Type B pancreatic cell (in vitro differentiated cells): ENCODE measurements at places on chromosomes 5 and 9. TPM values are rescaled to one million over a fixed set of nuclear protein-coding genes. Genes with fewer than 3 reads are reported as not detected.

GRCh38 chr5:88952996-88953643 is 70.1 kb upstream of the MEF2C start:
- no peak for DNase-seq

DNA sequence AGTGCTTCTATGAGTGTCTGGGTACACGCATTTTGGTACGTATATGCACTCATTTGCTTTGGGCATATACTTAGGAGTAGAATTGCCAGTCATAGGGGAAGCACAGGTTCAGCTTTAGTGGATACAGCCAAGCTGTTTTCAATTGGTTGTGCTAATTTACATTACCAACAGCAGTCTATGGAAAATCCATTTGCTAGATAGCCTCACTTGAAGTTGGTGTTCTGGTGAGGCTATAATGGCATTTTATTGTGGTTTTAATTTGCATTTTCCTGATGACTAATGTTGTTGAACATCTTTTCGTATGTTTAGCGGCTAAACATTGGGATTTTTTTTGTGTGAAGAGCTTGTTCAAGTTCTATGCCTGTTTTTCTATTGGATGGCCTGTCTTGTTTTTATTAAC is 76.8 kb upstream of the ANKH start:
- DNase-seq, result no peak

DNA sequence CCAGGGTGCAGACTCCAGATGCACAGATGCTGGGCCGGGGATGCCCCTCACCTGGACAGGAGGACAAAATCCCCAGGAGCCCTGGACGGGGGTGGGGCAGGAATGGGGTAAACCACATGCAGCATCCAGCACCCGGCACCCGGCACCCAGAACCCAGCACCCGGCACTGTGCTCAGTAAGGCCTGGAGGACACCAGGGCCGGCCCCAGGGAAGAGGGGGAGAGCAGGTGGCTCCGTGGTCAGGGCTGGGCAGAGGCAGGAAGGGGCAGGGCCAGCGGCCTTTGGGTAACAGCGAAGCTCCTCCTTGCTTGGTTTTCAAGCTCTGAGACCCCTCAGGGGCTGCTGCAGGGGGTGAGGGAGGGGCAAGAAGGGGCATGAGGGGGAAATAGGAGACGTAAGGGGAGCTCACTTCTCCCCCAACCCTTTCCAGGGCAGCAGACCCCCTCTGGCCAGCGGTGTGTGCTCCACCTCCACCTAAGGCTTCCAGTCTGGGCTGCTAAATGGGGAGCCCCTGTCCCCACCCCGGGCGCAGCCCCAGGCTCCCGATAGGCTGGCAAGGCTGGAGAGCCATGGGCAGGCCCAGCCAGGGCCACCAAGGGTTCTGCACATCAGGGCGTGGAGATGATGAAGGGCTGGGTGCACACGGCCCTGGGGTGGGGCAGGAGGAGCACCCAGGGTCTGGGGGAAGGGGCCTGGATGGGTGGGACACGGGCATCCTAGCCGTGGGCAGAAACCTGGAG is 17.8 kb upstream of the SLC6A19 start:
- DNase-seq, result no peak

DNA sequence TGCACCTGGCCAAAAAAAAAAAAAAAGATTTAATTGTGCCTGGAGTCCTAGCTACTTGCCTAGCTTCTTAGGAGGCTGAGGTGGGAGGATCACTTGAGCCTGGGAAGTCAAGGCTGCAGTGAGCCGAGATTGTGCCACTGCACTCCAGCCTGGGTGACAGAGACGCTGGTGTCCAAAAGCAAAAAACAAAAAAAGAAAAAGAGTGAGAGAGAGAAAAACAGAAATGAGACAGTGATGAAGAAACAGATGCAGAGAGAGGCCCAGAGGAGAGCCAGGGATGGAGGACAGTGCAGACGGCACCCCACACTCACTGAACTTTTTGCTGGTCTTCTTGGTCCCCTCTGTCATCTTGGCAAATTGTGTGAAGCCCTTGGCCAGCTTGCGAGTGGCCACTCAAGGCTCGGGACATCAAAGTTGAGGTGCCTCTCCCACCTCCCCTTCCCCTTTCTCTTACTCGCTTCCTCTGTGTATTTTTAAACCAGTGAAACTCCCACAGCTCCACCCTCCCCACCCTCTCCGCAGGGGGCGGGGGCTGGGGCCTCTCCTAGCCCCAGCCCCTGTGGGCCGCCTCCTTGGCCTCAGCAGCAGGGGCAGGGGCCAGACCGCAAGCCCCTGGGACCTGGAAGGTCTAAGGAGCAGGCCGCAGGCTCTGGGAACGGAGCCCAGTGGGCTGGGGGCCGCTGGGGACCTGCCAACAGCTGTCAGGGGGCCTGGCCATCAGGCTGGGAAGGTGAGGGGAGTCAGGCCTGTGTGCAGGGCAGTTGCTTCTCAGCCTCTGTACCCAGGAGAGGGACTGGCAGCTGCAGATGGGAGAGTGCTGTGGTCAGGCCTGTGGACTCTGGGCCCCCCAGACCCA is at the start of gene SH2D3C:
Gene SH2D3C (minus strand): TSS at position 387 of the 856 bp plus-strand sequence. CDS start 39 bp downstream, at position 348.
- no peak for DNase-seq

The OBP2A gene
- not detected in 2 replicates for total RNA-seq

DNA sequence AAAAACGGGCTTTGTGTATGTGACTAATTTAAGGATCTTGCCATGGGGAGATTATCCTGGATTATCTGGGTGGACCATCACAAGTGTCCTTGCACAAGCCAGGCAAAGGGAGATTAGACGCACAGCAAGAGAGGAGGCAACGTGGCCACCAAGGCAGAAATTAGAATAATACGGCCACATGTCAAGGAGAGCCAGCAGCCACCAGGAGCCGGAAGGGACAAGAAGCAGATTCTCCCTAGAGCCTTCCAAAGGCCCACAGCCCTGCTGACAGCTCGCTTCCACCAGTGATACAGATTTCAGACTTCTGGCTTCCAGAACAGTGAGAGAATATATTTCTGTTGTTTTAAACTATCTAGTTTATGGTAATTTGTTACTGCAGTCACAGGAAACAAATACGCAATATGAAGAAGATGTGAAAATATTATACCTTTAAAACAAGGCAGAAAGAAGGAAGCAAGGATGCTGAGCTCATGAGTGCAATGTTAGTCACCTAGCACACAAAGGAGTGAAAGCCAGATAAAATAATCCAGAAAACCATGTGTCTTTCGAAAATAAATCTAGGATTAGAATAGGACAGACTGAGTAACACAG is 28.7 kb upstream of the F2RL1 start:
- DNase-seq, result no peak

DNA sequence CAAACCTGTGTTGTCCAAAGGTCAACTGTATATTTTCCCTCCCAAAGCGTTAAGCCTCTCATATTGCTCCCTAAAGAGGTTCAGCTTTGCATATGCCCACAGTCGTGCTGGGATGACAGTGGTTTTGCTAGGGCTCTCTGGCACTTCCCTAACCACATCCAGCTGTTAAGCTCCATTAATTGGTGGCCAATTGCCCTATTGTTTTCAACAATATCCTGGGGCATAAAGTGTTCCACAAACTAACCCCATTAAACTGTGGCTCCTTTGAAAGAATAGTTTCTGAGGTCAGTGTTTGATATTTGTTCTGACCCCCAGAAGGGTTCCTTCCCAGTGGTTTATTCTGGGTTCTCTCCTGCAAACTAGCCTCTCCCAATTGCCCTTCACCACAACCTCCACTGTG is 194.5 kb downstream of the HSD17B3 start:
- DNase-seq, result no peak

- no peak for DNase-seq
Measured at GRCh38 chr5:135332519-135333150, 66.4 kb downstream of the MACROH2A1 start.

DNA sequence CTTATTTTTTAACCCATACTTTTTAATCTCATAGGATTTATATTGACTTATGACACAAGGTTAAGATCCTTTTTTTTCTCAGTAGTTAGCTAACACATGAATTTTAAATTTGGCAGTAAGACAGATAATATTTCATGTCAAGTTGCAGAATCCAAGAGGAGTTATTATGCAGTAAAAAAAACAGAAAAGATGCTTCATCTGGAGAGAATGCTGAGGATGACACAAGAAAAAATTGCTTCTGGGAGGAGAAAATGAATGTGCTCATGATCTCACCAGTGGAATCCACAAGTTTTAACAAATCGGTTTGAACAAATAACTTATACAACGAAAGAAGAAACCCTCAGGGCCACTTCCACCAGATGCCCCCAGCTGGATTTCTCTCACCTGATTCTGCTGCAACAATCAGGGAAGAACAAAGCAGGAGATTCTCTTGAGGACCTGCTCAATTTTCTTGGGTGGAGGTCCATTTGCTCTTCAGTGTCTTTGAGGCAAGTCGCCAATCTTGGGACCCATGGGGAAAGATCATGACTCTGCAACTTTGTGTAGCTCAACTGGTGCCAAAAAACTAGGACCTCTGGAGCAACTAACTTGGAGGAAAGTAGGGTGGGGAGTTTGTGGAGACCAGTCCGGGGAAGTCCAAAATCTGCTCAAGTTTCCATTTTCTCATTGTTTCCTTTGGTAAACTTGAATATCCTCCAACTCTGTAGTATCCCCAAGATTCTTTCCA is 50.5 kb upstream of the TNFSF15 start:
- no peak for DNase-seq

DNA sequence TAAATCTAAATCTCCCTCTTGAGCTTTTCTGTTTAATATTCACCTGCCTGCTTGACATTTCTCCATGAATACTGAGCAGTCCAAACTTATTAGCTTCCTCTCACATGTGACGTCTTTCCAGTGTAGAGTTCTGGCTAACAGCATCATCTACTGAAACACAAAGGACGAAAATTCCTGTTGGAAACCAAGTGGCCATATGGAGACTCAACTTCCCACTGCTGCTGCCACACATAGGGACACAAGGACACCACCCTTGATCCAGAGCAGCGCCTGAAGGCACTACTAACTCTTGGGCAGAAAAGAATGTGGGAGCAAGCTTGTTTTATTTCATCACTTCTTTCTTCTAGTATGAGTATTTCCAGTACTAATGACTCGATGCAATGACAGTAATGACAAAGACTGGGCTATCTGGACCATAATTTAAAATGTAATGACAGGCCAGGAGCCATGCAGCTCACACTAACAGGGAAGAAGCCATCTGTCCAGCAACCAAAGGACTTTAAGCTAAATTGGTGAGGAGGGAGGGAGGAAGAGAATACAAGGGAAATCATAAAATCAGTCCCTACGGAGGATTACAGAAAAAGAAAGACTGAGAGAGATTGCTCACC is 19.2 kb downstream of the RNF130 start:
- no peak for DNase-seq

DNA sequence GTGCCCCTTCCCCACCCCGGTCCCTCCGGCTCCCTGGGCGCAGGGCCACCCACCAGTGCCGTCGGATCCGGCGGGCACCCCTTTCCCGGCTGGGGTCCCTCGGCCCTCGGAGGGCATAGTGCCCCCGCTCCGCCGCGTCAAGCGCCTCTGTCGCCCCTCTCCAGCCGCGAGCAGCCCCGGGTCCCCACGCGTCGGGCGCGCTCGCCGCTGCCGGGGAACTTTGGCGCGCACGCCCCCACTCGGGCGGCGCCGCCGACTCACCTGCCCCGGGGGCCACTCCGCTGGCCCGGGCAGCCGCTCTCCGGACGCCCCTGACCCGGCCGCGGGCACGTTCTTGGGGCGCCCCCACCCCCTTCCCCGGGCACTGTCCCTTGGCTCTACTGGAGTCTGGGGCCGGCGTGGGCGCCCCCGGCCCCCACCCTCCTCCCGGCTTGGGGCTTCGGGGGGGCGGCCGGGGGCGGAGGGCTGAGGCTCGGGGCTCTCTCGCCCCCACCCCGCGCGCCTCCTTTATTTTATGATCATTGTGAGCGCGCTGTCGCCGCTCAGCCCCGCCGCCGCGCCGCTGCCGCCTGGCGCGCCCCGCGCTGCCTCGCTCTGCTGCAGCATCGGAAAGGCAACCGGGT is 1.1 kb upstream of the FAM78A start:
- no peak for DNase-seq

DNA sequence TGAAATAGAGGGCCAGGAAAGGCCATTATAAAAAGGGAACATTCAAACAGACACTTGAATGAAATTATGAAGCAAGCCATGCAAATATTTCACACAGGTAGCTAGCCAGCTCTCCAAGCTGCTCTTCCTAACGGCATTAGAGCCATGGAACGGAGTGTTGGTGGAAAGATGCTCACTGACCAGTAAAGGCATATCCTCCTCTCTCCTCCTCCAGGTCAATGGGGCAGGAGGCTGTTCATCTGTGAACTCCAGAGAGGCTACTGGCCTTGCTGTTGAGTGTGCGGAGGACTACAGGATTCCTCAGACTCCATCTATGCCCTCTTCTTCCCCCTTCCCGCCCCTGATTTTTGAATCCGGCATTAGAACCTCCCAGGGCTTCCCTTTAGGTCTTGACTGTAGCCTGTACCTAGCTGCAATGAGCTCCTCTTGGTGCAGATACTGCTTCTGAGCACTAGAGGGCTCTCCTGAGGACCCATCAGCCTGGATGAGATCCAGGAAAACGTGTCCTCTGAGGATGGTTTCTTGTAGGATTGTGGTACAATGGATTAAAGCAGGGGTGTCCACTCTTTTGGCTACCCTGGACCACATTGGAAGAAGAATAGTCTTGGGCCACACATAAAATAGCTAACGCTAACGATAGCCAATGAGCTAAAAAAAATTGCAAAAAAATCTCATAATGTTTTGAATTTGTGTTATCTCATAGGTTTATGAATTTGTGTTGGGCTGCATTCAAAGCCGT is 162.2 kb downstream of the SREK1 start:
- DNase-seq, result no peak

GRCh38 chr9:6234014-6234413 is 18.4 kb downstream of the IL33 start:
- no peak for DNase-seq

- DNase-seq, result no peak
Measured at GRCh38 chr9:75930730-75931321, 40.4 kb downstream of the PCSK5 start.

- DNase-seq, result no peak
Measured at GRCh38 chr9:89436326-89436725, 61.6 kb downstream of the SEMA4D start.

GRCh38 chr5:43315263-43315662 is 2.1 kb upstream of the HMGCS1 start:
- no peak for DNase-seq

GRCh38 chr5:6905423-6905822 is 192.2 kb downstream of the TENT4A start:
- DNase-seq, result no peak

The TTC16 gene
- 0.10 TPM in 1 of 2 replicates, not detected in the other for total RNA-seq

GRCh38 chr9:121398374-121398773 is 28.3 kb upstream of the STOM start:
- no peak for DNase-seq

The PCDHB4 gene
- total RNA-seq, result 1.3 and 2.7 TPM in 2 replicates

The ABO gene
- total RNA-seq, result 3.7 and 5.6 TPM in 2 replicates

The PCDHGB2 gene
- 0.94 and 0.95 TPM in 2 replicates for total RNA-seq

The SLC25A2 gene
- total RNA-seq, result 0.45 and 0.92 TPM in 2 replicates

GRCh38 chr5:57454896-57455295 is 27.7 kb downstream of the ACTBL2 start:
- no peak for DNase-seq

DNA sequence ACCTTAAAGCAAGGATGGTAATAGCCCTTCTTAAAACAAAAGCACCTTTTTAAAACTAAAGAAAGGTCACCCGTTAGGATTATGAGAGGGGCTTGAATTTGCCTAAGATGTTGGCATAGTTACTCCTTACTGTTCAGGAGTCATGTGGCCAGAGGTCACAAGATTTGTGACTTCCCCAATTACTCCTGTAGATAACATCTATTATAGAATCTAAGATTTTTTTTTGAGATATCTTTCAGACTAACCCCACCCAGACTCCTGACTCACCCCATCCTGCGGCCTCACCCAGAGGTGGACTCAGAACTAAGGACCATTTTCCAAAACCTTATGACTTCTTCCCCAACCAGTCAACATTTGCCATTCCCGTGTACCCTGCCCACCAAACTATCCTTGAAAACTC is 2.4 kb downstream of the CD180 start:
- no peak for DNase-seq

The RXFP3 gene
- 0.31 TPM in 1 of 2 replicates, not detected in the other for total RNA-seq

- DNase-seq, result no peak
Measured at GRCh38 chr5:150585781-150586341, 54.6 kb upstream of the SYNPO start.
